ENCODE measurements at places on chromosomes 1 and 21.

- DNase-seq: no peak
These were observed 387.3 kb downstream of the RYR2 start for GRCh38 chr1:237429252-237429651.

GRCh38 chr1:43602990-43603389 lies 47.0 kb upstream of the KDM4A start:
- peak; percentile 71 for DNase-seq

DNA sequence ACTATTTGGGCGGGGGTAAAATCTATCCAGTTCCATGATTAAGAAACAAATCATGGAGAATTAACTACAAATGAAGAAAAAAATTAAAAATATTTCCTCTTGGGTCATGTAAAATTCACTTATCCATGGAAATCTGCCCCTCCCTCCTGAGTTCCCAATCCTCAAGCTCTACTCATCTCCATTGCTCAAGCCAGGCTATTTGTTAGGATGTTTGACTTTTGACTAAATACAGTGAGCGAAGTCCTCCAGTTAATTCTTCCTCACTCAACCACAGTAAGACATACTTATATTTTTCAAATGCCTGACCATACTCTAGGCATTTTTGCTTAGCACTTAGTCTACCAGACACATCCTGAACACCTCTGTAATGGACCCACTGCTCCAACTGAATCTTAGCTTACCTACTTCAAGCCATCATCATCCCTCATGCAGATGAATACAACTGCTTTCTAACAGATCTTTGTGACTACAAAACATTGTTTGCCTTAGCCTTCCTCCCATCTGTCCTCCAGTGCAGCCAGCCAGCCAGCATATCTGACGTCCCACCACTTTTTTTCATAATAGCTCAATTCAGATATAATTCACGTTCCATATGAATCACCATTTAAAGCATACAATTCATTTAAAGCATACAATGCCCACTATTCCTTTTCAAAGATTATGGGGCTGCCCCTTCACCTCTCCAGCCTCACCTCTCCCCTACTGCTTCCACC lies 154.2 kb downstream of the RERE start:
- no peak for DNase-seq

DNA sequence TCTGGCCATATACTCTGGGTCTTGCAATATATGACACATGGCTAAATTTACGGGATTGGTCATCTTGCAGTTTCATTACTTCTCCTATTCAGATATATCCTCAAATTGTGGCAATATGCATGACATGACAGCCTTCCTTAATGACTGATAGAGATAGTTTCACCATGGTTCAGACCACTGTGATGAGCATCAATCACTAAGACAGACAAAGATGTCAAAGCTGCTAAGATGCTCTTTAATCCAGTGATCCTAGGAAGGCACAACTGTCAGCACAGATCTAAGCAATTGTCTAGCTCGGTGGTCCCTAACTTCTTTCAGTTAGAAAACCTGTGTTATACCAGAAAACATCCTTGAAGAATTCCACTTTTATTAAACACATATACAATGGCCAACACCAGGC lies 70.9 kb upstream of the ADGRL2 start:
- DNase-seq: no peak

- no peak for DNase-seq
These were observed 33.5 kb downstream of the KCNC4 start for GRCh38 chr1:110243574-110243973.

GRCh38 chr21:21268061-21268471 lies 269.9 kb downstream of the NCAM2 start:
- DNase-seq: no peak

GRCh38 chr21:36908260-36908908 lies 58.1 kb downstream of the HLCS start:
- no peak for DNase-seq

DNA sequence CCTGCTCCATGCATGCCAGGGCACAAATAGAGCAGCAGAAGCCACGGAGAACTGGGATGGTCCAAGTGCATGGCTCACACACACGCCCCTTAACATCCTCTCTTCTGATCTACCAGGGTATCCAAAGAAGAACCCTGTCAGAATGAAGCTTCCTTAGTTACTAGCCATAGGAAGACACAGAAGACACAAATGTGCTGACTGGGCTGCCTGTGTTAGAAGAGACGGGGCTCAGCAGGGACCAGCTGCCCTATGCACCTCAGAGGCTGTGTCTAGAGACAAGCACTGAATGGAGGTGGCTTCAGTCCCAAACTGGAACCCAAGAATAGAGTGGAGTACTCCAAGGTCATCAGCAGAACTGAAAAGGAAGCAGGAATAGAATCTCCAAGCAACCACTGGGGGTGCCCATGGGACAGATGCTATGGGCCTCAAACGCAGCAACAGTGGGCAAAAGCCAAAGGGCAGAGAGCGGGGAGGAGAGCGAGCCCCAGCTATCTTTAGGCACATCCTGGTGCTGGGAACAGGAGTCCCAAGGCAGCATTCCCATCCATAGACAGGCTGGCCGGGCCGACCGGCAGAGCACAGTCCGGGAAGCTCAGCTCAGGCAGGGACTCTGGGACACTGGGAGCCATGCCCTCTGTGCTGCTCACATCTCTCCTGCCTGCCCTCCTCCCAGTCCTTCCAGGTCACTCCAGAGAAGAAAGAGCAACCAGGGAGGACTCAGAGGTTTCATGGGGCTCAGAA lies 9.5 kb downstream of the SLC6A9 start:
- no peak for DNase-seq

DNA sequence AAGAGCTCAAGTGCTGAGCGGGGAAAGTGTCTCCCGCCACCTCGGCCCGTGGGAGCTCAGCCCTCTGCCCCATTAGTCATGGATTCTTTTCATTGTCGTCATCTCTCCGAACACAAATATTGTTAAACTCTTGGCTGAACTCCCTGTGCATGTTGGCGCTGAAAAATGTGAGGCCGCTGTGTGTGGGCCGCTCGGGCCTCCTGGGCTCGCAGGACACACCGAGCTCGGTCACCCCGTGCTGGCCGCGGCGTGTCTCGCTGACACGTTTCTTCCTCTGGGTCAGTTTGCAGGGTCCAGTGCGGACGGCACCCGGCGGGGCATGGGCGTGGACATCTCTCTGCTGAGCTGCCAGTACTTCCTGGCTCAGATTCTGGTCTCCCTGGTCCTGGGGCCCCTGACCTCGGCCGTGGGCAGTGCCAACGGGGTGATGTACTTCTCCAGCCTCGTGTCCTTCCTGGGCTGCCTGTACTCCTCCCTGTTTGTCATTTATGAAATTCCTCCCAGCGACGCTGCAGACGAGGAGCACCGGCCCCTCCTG lies 25.6 kb downstream of the SLC45A1 start:
- no peak for DNase-seq

DNA sequence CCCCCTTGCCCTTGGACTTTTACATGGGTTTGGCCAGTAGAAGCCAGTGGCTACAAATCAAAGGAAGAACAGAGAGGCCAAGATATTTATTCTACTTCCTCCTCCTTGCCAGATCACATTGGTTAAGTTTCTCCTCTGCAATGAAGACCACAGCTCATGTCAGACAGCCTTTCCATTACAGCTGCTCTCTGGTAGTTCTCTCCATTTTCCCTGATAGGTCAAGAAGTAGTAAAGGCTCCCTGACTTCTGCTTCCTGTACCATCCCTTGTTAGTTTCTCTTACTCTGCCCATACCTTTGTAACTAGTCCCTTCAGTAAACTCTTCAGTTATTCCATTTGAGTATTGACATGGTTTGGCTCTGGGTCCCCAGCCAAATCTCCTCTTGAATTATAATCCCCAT lies 27.8 kb downstream of the NME7 start:
- no peak for DNase-seq

DNA sequence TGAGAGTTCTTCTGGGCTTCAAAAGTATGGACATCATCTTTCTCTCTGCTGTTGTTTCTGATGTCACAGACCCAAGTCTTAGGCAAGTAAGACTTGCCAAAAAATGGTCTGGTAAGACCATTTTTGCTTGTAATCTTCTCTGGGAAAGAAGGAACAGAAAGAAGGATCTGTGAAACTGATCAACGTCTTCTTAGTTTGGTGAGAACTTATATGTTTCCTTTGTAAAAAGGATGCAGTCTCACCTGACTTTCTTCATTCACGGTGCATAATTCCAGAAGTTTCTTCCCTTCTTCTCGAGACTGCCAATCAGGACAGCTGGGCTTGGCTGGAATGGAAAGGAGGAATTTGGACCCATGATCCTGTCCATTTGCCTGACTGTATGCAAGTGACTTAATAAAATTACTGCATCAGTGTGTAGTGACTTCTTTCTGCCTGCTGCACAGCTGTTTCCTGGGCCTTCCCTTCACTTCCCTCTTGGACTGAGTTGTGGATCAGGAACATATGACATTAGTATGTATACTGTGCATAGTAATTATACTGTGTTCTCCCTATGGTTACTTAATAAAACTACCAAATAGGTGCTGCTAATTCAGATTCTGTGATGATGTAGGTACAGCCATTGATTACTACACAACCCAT lies 7.6 kb upstream of the DENND1B start:
- DNase-seq: no peak

GRCh38 chr1:119712342-119713038 lies 756 bp downstream of the PHGDH start:
- DNase-seq: peak; percentile 98

- DNase-seq: no peak
These were observed 922.4 kb upstream of the ADGRL4 start for GRCh38 chr1:79928901-79929300.

DNA sequence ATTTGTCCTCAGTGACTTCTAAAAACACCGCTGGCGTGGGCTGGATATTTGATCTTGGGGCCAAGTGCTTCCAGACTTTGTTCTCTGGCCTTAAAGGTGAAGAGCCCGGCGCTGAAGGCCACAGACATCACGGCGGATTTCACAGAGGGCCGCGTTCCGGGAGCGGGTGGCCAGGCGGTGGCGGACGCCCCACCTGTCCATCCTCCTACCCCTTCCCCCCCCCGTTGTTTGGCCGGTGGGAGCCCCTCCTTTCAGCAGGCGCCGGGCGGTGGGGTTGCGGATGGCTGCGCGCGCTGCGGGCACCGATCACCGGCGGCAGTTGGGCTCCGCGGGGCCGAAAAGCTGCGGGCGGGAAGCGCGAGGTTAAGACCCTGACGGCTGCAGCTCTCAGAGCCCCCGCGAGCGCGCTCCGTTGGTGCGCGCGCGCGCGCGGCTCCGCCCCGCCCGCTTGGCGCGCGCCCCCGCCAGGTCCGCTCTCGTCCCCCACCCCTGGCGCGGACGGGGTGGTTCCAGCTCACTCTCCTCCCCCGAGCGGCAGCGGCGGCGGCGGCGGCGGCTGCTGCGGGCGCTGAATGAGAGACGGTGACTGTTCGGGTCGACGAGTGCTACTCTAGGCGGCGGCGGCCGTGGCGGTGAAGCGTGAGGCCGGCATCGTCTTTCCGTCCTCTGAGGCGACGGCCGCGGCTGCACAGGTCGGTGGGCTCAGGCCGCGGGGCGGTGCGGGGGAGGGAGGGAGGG lies at the start of gene RALGPS2:
RALGPS2 (plus strand) TSS at position 517 of the 738 bp plus-strand sequence. CDS start 51,521 bp downstream, outside the sequence.
- DNase-seq: peak; percentile 92

- no peak for DNase-seq
These were observed 169.5 kb upstream of the DPYD start for GRCh38 chr1:98090351-98090750.

- no peak for DNase-seq
These were observed 851 bp downstream of the TCP10L start for GRCh38 chr21:32584472-32584871.

DNA sequence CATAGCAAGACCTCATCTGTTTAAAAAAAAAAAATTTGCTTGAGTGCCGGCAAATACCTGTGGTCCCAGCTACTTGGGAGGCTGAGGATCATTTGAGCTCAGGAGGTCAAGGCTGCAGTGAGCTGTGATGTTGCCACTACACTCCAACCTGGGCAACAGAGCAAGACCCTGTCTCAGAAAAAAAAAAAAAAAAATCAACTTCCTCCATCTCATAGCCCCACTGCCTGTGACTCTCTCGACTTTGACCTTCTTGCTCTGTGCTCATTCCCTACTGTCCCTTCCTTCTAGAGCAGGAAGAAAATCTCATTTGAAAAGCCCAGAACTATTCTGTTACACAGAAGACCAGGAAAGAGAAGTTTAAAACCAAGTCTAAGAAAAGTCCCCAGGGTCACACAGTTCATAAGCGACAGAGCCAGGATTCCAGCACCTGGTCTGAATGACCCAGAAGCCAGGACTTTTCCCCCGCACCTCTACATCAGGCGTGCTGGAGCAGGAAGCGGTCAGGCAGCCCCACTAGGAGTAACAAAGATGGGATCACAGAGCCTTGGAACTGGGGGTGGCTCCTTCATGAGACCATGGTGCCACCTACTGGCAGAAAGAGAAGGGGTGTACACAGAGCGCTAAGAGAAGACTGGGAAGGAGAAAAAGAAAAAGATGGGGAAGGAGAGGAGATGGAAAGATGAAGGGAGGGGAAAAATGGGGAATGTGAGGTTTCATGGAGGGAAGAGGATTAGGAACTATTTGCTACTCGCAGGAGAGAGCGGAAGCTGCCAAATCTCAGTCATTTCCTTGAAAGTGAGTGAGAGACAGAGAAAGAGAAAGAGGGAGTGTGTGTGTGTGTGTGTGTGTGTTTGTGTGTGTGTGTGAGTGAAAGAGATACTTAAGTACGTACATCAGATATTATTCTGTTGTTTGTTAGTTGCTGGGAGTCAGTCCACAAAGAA lies 3.1 kb upstream of the P3R3URF start:
- DNase-seq: peak; percentile 90

DNA sequence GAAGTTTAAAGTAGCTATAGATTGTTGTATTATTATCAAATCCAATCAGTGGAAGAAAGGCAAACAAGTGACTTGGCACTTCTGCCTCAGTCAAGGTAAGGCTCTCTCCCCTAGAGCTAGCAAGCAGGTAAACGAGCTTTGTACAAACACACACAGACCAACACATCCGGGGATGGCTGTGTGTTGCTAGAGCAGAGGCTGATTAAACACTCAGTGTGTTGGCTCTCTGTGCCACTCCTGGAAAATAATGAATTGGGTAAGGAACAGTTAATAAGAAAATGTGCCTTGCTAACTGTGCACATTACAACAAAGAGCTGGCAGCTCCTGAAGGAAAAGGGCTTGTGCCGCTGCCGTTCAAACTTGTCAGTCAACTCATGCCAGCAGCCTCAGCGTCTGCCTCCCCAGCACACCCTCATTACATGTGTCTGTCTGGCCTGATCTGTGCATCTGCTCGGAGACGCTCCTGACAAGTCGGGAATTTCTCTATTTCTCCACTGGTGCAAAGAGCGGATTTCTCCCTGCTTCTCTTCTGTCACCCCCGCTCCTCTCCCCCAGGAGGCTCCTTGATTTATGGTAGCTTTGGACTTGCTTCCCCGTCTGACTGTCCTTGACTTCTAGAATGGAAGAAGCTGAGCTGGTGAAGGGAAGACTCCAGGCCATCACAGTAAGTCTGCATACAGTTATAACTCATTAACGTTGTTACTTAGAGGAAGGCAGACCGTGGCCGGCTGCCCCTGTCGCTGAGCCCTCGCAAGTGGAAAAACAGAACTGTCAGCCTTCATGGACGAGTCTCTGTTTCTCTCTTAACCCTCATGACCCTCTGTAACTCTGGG lies at the start of gene PALMD:
PALMD (plus strand) TSS at position 415 of the 833 bp plus-strand sequence; CDS start at position 620, 205 bp downstream.
- DNase-seq: peak; percentile 86

DNA sequence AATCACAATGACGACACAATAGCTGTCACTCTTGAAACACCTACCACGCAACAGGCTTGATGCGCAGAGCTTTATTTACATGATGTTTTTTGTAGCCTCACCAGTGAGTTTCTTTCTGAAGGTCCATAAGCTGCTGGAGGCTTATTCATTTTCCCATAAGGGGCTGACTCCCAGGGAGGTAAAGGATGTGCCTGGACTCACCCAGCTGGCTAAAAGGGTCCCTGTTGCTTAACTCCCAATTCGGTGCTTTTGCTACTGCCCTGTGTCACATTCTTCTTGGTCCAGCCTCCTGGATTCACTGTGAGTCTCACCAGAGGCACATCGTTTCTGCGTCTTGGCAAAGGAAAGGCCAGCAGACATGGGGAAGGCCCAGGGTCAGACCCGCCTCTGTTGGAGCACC lies 44.6 kb upstream of the OLIG2 start:
- DNase-seq: no peak

- peak; percentile 94 for DNase-seq
These were observed 15.6 kb upstream of the SRP9 start for GRCh38 chr1:225762002-225762441.
